ENCODE measurements at places on chromosomes 6 and 20.

DNA sequence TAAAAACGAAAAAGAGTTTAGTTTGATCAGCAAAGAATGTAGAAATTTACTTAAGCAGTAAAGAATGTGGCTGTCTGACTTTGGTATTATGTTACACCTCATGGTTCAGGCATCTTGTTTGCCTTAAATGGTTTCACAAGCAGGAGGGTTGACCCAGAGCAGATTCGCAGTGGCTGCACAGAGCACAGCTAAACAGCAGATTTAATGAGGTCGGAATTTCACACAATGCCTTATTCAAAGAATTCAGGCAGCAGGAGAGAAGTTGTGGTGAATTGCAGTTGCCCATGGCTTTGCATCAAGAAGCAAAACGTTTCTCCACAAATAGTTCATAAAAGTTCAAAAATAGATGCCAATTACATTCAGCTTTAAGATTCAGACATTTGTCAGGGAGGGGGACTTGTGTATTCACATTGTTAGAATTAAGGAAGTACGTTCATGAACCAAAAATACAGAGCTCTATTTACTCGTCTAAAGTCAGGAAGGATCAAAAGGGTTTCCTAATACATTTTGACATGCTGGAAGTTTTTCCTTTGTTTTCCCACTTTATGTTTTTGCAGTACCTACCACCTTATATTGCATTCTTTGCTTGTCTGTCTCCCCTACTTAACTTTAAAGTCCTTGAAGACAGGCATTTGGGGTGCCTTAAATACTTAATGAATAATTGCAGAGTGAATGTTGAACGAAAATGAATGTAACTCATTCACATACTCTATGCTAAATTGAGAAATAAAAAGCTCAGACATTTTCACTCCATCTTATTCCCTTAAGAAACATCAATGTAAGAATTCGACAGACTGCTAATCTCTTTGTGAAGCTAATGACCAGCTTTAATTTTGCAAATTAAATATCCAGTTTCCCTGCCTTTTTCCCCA is 1163.6 kb upstream of the CITED2 start:
- no peak for DNase-seq

DNA sequence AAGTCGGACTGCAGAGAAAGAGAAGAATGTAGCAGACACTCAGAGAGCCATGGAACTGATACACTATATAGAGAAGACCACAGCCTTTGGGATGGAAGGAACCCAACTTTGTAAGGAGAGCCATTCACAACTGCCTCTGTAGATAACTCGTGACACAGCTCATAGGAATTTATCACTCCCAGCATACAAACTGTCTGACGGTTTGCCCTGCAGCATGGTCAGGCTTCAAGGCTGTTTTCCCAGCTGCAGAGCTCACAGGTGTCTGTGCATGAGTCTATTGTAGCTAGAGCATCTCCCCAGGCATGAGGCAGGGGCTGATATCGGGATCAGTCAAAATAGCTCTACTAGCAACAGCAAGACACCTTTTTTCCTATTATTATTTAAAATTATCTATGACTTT is 130.5 kb upstream of the DTNBP1 start:
- no peak for DNase-seq

- no peak for DNase-seq
These were observed 5.2 kb upstream of the ENPP5 start for GRCh38 chr6:46175976-46176375.

DNA sequence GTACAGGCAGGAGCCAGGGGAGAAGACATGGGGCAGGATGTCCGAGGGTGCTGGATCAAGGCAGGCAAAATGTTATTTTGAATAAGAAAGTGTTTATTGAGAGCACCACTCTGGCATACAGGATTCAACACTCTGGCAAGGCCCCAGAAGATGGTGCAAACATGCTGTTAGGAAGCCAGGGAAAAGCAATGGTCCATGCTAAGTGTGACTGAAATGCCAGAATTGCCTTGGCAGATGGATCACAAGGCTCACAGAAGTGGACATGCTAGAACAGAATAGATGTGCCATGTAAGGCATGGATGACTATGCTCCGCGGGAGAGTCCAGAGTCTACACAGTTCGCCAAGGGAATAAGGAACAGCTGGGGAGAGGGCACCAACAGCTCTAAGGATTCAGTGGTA is 54.6 kb downstream of the QRSL1 start:
- no peak for DNase-seq

DNA sequence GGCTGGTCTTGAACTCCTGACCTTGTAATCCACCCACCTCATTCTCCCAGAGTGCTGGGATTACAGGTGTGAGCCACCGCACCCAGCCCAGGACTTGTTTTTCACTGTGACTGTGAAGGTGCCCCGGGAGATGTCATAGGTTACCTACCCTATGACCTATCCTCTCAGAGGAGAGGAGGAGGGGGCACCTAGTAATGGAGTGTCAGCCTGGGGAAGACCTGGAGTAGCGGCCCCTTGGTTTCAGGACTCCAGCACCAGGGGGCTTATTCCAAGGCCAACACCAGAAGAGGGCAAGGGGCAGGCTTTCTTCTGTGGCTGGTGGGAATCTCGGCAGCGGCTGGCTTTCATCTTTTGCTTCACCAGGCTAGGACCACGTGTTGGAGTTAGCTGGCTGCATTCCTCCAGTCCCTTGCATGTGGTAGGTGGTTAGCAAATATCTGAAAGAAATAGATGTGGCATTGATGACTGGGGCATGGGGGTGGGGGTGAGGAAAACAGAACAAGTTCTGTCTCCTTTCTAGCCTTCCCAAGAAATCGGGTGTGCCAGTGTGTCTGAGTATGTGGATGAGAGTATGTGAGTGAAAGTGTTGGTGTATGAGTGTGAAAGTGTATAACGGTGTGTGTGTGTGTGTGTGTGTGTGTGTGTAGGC is 7.9 kb upstream of the ITPR3 start:
- no peak for DNase-seq

GRCh38 chr6:126696921-126697693 is 357.2 kb downstream of the CENPW start:
- no peak for DNase-seq

DNA sequence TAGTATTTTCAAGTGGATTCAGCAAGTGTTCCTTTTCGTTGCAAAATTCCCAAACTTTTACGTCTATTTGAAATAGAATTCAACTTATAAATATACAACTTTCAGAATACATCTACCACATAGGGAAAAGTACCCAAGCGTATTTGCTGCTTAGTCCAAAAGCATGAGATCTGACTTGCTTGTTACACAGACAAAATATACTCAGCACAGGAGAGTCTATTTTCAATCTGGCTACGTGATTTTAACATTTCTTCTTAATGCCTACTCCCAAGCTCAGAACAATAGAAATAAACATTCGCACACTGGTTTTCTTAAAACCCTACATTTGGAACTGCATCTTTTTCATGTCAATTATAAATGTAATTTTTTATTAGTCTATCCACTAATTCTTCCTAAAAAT is 672 bp downstream of the PKHD1 start:
- no peak for DNase-seq

GRCh38 chr20:38143646-38144554 is 21.2 kb downstream of the TGM2 start:
- DNase-seq = no peak

- DNase-seq = no peak
These were observed 76.3 kb downstream of the SLC22A23 start for GRCh38 chr6:3380344-3381232.

DNA sequence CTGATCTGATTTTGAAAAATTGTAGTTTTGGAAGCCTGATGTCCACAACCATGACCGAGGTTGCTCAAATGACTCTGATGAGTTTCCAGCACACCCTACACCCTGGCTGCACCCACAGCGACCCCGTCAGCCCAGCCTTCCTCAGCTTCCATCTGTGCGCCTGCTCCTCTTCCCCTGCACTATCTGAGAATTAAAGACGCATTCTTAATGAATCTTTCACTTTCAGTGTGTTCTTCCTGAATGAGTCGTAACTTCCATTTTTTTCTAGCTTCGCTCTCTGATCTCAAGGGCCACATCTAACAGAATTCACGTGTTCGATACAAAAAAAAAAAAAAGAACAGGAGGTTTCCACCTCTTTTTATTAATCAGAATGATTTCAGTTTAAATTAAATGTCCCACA is 21.3 kb upstream of the RREB1 start:
- peak; percentile 33 for DNase-seq

GRCh38 chr20:19384940-19385339 is 172.5 kb downstream of the SLC24A3 start:
- no peak for DNase-seq

GRCh38 chr6:137233911-137234863 is 15.0 kb upstream of the IFNGR1 start:
- DNase-seq = no peak

GRCh38 chr20:56689318-56689717 is 60.2 kb downstream of the TFAP2C start:
- no peak for DNase-seq

DNA sequence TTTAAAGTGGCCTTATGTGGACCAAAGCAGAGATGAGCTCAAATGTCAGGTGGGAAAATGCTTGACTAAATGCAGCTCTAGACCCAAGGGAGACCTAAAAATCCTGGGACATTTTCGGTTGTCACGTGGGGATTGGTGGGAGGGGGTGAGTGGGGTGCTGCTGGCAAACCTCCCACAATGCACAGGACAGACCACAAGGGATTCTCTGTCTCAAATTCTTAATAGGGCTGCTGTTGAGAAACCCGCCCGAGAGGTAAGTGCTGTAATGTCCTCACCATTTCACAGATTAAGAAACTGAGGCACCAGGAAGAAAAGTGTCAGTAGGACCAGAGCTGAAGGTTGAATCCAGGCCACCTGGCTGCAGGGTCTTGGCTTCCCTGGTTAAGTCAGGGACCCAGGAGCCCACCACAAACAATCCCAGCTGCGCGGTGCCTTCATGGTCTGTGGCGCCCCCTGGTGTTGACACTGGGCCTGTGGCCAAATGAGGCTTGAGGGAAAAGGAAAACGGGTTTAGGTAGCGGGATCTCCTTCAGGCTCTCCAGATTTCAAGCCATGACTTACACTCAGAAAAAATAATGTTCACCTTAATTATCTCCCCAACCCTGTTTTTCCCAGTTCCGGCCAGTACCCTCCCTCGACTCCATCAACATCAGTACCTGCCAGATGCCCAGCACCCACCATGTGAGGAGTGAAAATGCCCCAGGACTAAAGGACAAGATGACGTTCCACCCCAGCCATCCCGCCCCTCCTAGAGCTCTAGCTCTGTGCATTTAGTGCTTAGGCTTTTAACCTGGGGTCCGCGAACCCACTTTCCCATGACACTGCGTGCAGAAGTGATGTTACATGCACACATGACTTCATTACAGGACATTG is 7.2 kb downstream of the HLA-G start:
- peak; percentile 57 for DNase-seq

DNA sequence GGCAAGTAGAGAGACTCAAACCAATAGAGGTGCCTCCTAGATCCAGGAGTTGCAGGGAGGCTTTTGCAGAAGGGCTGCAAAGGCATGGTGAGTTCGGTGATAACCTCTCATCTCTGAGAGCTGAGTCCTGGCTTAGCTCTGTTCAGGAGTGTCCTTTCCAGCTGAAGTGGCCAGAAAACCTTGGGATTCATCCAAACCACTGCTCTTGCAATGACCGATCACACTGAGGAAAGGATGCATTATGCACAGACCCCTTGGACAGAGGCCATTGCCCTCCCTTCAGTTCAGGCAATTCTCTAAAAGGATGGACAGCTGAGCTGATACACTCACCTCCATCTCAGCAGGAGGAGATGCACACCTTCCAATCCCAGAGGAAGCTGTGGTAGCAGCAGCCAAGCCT is 158.8 kb upstream of the ENPP5 start:
- DNase-seq = no peak

DNA sequence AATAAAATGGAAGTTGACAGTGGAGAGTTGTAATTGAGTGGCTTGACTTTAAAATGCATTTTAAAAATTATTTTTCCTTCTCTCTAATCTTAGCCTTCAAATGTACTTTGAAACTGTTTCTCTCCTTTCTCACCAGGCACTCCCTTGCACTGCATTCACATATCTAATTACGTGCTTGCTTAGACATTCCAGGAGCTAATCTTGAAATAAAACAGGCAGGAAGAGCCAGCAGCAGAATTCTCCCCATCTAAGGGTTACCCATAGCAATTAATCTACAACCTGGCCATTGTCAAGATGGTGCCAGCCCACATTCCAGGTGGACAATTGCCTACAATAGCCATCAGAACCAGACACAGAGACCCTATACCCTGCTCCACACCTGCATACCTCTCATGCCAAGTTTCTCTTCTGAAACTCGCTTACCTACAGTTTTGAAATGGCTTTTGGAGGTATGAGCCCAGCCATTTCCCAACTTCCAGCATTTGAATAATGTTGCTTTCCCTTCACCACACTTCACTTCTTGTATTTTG is 167.6 kb upstream of the GJE1 start:
- no peak for DNase-seq

- no peak for DNase-seq
These were observed 133.5 kb downstream of the SCML4 start for GRCh38 chr6:107690643-107691061.

GRCh38 chr6:100376103-100376502 is 88.6 kb downstream of the SIM1 start:
- no peak for DNase-seq

GRCh38 chr6:25094726-25095125 is 159.0 kb upstream of the RIPOR2 start:
- no peak for DNase-seq

GRCh38 chr6:63437058-63437457 is 117.3 kb upstream of the LGSN start:
- no peak for DNase-seq

GRCh38 chr6:63814459-63814858 is 178.9 kb downstream of the PHF3 start:
- DNase-seq = no peak

- DNase-seq = no peak
These were observed 62.0 kb downstream of the ARID1B start for GRCh38 chr6:156839129-156839528.

DNA sequence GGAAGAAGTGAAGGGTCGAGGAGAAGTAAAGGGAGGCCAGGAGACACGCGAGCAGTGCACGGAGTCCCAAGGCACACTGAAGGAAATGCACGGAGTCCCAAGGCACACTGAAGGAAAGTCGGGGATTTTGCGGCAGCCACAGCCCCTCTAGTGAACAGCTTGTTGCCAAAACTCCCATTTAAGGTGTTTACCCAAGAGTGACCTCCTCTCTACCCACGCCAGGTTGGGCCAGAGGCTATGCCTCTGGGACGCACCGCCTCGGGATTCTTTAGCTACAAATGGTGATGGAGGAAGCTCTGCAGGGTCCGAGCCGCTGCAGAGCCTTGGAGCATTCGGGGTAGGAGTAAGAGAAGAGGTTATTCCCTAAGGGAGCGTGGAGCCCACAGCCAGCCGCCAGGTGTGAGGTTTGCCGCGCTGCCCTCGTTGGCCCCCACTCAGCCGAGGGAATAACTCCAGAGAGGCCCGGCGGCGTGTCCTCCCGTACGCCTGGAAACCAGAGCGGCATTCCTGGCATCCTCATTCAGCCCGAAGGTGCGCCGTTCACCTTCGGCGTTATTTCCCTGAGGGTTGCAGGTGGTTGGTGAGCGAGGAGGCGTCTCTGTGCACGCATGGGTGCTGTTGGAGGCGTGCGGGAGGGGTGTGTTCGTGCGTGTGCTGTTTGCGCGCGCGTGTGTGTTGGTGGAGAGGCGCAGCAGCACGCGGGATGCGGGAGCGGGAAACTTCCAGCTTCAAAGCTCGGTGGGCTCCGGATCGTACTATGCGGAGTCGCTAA is 3.4 kb upstream of the MAFB start:
- DNase-seq = no peak
